ENCODE measurements at places on chromosomes 6 and 20.

DNA sequence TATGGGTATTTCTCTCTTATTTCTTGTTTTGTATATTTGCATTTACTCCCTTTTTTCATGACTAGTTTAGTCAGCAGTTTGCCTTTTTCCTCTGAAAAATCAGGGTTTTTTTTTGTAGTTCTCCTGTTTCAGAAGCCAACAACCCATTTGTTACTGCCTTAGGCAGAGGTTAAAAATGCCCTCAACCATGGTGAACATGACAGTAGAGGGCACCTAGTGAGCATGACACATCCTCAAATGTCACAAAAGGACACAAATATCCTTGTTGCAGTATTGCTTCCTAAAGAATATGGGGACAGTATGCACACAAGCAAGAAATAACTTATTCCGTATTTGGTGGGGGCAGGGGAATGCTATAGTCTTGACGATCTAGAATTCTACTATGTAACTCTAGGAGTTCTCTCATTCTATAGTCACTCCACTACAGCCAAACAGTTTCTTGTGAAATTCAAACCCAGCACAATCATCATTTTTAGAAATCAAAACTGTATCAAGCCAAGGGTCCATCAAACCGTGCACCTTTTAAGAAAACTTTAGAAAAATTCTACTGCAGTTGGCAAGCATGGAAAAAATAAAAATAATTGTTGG, 47.0 kb downstream of the GOPC start:
- no peak for DNase-seq

- no peak for DNase-seq
These were observed 36.5 kb downstream of the ZNF217 start for GRCh38 chr20:53557130-53557529.

GRCh38 chr6:163695414-163695864, 280.9 kb downstream of the QKI start:
- DNase-seq, result no peak

- DNase-seq, result peak; percentile 34
These were observed 297.9 kb downstream of the UTRN start for GRCh38 chr6:144582939-144583613.

DNA sequence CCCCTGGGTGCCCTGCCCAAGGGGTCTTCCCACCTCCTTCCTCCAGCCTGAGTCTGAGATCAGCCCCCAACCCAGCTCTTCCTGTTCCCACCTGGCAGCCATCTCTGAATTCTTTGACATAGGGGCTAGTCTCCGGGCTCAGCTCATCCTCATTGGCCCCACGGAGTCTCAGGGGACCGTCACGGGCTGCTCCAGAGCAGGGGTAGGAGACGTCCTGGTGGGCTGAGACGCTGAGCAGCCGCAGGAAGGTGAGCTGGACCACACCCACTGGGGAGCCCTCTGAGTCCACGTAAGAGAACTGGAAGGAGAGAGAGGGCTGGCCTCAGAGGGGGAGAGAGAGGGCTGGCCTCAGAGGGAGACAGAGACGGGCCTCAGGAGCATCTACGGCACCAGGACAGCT, 28.1 kb downstream of the COL11A2 start:
- no peak for DNase-seq

DNA sequence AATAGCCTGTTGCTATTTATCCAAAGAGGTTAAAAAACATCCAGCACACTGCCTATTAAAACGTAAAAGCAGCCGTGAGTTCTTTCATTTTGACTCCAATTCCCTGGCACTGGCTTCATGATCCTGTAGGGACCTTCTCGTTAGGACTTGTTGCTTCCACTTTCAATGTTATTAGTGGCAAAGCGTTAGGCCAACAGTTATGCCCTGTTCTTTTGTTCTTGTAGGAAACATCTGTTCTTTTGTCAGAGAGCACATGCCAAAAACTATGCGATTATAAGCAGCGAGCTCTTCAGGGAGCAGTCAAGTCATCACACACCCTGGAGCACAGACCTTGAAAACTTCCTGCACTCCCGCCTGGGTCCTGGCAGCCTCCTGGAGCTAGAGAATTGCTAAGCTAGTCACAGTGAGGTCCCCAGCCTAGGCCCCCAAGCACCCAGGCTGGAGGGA, 609.5 kb upstream of the ARID1B start:
- DNase-seq, result no peak

- peak; percentile 71 for DNase-seq
These were observed at the start of gene IRAK1BP1 for GRCh38 chr6:78867370-78868040. IRAK1BP1 (plus strand) TSS chr6:78867551; CDS start chr6:78867577, 26 bp downstream.

DNA sequence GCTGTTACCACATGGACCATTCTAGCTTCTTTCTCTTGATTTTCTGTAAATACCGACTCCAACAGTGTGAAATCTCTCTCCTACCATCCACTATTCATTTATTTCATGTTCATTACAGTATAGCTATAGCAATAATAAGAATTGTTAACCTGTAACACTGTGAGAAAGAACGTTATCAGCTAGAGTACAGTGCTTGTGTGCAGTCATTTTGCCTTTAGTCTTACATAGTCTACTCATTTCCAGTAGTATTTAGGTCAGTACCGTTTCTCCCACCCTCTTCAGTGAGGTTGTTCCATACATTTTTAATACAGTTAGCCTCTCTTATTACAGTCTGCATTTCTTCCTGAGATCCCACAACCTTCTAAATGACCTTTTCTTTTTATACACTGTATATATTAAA, 257.1 kb downstream of the LY86 start:
- DNase-seq, result no peak

- no peak for DNase-seq
These were observed 239.6 kb downstream of the ERMARD start for GRCh38 chr6:169991031-169991390.

GRCh38 chr20:20780127-20780824, 67.8 kb upstream of the RALGAPA2 start:
- DNase-seq, result no peak

DNA sequence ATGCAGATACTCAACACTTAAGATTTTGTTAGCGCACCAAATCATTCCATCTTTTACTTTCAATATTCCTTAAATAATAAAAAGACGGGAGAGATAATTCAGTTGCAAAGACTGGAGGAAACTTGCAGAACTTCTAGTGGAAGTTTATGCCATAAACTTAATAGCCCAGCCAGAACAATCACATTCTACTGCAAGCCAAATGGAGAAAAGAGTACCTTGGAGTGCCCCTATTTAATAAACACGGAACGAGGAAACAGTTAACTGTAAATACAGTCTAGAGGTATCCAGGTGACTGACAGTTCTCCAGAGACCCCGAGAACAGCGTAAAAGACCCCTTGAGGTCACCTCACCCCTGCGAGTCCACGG, 635 bp downstream of the SLC35B3 start:
- DNase-seq, result no peak

- DNase-seq, result no peak
These were observed 19.7 kb downstream of the ZBP1 start for GRCh38 chr20:57600320-57601210.

DNA sequence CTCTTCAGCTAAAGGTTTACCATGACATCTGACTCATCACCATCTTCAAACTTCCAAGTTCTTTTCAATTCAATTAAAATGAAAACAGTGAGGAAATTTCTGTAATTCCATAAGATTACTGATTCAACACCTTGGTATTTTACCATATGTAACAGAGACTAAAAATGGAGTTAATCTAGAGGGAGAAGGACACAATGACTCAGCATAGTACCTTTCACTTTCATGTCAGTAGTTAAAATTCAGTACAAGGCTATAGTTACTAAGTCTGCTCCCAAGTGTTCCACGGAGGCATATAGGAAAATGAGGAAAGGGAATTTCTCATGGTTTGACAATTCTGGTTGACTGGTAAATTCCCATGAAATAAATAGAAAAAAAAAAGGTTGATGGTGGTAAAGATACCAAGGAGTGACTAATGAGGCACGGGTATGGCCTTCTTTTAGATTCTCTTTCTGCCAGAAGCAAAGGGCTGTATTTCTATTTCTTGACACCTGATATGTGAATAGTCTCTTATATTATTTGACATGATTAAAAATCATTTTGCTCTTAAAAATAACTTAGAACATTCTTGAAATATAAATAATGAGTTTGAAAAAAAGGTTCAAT, 526.7 kb upstream of the ADGRB3 start:
- no peak for DNase-seq

DNA sequence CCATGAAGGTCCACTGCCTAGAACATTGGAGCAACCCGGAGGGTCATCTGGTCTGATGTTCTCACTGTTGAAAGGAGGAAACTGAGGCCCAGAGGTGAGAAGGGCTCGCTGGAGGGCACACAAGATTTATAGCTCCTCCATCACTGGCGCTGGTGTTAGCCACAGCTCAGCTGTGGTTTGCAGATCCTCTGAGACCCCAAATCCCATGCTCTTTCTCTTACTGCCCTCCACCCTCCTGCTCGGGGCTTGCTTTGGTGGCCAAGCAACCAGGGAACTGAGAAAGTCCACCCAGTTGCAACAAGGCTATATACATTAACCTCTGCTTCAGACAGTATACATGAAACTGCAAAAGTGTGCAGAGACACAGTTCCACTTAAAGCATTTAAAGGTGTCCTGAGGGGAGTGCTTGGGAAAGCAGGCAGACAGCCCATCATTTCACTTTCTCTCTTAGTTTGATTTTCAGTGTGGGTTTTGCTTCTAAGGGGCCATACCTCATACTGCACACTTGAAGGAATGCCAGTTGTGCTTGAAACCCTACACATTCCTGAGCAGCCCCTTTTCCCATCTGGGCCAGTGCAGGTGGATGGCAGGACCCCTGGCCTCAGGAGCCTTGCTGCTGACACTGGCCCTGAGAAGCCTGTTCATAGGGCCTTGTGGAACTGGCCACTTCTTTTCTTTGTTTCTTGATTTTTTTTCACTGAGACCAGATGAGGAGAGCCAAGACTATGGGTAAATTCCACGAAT, 347.6 kb downstream of the CDC5L start:
- DNase-seq, result no peak

- DNase-seq, result no peak
These were observed 2.6 kb downstream of the ADGB start for GRCh38 chr6:146601352-146601751.

DNA sequence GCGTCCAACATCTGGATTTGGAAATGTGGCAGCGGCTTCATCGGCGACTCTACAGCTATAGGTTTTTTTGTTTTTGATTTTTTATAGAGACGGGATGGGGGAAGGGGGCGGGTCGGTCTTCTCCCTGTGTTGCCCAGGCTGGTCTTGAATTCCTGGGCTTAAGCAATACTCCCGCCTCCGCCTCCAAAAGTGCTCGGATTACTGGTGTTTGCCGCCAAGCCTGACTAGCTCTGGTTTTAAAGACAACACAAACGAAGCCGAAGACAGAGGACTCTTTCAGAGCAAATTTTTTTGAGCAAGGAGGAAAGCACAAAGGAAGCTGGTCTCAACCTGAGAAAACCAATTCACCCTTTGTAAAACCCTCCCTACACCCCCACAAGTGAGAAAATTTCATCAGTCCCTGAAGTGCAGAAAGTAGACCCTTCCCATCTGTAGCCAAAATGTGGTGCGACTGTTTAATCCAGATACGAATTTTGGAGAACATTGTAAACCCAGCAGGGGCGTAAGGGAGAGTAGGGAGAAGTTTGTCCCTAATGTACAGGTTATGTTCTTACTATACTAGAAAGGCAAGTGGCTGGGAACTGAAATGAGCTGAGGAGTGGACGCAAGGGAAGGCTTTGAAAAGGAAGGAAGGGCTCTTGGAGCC, 185.9 kb downstream of the TRIM27 start:
- DNase-seq, result no peak

- no peak for DNase-seq
These were observed 43.6 kb downstream of the TSPYL4 start for GRCh38 chr6:116210316-116210715.

DNA sequence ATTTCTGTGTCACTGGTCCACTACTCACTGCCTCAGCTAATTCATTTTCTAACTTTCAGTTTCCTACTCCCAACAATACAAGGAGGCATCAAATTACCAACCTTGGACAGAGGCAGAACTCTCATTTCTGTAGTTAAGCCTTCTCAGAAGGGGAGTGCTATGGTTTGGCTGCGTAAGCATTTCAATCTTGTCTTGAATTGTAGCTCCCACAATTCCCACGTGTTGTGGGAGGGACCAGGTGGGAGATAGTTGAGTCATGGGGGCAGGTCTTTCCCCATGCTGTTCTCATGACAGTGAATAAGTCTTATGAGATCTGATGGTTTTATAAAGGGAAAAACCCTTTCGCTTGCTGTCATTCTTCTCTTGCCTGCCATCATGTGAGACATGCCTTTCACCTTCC, 22.9 kb downstream of the HLA-DRA start:
- peak; percentile 33 for DNase-seq

DNA sequence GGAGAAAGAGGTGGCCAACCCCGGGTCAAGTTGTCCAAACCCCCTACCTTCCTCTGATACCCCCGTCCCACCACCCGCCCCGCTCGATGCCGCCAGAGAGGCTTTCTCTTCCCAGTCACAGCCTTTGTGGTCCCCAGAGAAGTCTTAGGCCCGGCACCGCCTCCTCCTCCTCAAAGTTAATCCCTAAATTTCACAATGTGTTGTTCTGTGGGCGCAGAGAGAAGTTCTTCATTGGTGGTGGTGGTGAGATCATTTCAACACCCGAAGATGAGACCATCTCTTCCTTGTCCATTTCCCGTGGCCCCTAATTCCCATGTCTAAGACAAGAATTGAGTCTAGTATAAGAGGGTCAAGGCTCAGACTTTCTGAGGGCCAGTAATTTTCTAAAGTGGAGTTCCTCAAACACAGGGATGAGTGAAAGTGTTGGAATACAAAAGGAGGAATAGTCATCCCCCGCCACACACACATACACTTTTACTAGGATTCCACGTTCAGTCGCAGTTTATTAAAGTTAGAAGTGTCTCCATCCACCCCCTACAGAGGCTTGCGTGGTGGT, 10.4 kb downstream of the TRIM31 start:
- DNase-seq, result no peak

DNA sequence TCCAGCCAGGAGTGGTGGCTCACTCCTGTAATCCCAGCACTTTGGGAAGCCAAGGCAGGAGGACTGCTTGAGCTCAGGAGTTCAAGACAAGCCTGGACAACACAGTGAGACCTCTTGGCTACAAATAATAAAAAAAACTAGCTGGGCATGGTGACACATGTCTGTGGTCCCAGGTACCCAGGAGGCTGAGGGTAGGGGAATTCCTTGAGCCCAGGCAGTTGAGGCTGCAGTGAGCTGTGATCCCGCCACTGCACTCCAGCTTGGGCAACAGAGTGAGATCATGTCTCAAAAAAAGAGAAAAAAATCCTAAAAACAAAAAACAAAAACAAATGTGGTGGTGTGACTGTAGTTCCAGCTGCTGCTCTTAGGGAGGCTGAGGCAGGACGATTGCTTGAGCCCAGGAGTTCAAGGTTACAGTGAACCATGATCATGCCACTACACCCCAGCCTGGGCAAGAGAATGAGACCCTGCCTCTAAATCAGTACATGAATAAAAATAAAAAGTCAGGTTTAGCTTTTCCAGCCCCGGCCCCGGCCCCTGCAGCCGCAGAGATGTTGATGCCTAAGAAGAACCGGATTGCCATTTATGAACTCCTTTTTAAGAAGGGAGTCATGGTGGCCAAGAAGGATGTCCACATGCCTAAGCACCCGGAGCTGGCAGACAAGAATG, 13.5 kb upstream of the SNRPC start:
- DNase-seq, result no peak

GRCh38 chr20:54479138-54479906, 3.9 kb downstream of the DOK5 start:
- no peak for DNase-seq

- DNase-seq, result no peak
These were observed 74.5 kb downstream of the PSMG4 start for GRCh38 chr6:3333263-3333662.

- DNase-seq, result no peak
These were observed 3.2 kb downstream of the SLC4A11 start for GRCh38 chr20:3235666-3236324.

GRCh38 chr6:128966934-128967333, 84.0 kb downstream of the LAMA2 start:
- DNase-seq, result no peak
